CMK (cell line): ENCODE measurements at places on chromosomes 4 and X.

GRCh38 chr4:141473952-141474351 is 162.4 kb upstream of the IL15 start:
- no peak for DNase-seq

DNA sequence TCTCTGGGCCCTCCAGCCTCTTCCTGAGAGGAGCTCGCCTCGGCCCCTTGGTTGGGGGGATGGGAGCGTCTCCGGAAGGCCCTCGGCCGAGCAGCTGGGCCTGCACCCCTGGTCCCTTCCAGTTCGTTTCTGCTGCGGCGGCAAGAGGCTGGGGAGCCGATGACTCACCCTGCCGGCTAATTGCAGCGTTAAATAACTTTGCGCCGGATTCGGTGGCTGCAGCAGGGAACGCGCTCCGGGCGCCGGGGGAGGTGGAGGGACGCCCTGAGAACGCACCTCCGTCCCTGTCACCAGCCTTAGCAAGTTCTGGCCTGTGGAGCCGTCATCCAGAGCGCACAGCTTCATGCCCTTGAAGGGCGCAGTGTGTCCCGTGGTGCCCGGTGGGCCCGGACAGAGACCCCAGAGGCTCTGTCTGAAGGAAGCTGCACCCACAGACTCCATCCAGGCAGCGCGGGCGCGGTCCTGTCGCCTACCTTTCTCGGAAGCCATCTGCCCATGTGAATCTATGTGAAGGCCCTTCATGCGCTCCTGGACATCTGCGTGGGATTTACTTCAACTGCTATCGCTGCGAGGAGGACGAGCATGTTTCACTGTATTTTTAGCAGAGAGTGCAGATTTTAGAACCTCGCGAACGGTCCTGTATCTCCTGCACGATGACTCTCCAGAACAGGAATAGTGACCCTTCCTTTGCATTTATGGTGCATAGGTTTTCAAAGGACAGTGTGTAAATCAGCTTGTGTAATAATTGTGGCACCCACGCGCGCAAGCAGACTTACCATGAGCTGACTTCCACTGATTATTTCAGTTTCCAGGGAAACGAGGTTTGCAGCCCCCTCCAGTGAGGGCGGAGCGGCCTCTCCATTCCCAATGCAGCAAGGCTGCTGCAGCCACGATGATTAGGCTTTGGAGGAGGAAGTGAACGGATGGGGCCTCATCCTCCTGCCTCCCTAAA is 1.7 kb upstream of the TMEM271 start:
- DNase-seq, result no peak

- DNase-seq, result no peak
Measured at GRCh38 chrX:101057093-101057714, 5.3 kb upstream of the TRMT2B start.

DNA sequence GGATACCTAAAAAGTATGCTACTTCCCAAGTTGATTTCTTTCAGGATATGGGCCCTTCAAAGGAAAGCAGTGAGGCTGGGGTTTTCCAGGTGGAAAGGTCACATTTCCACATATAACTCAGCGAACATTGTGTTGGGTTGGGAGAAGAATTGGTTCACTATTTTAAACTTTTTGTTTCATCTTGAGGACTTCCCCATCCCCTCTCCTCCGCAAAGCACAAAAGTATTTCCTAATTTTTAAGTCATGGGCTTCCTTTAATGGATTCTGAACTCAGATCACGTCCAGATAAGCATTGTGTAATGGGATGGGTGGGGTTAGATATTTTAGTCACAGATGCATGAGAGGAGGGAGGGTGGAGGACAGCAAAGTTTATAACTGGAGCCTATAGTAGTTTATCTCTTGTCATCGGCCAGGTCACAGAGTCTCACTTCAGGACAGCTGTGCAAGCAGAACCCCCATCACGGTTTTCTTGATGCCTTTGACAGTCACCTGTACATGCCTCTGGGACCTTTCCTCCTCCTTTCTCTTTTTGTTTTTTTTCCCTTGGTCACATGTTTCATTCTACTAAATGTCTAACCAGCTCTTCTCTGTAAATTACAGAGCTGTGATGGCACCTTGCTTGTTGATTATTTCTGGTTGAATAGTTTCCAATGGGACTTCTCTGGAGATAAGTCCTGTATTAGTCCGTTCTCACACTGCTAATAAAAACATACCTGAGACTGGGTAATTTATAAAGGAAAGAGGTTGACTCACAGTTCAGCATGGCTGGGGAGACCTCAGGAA is 115.4 kb downstream of the PTTG2 start:
- no peak for DNase-seq

- no peak for DNase-seq
Measured at GRCh38 chrX:66914080-66914479, 275.2 kb upstream of the EDA2R start.

- DNase-seq, result no peak
Measured at GRCh38 chr4:742742-743311, 37.2 kb downstream of the PCGF3 start.

DNA sequence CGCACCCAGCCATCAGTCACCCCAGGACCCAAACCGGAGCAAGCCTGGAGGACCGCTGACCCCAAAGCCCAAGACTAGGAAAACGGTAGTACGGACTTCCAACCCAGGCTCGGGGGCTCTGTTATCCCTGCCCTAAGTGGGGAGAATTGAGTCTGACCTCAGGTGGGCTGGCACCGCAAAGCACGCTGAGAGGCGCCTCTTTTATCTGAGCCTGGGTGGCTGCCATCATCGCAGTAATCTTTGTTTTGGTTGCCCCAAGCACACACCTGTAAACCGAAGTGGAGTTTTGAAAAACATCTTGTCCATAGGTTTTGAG is 894 bp upstream of the SH3RF1 start:
- no peak for DNase-seq

DNA sequence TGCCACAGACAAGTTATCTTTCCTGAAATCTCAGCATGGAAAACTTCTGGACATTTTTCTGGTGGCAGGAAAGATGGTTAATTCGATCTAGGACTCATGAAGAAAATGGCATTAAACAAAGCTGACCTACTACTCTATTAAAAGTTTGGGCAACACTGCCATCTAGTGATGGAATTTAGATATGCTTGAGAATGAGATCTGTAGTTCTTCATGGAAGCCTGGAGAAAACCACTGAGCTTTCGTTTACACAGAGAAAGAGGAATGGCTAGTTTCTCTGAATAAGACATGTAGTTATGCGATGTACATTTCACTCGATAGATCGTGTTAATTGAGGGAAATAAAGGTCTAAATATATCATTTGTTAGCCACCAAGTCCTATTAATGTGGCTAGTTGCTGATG is 51.7 kb upstream of the CHRDL1 start:
- peak; percentile 7 for DNase-seq

DNA sequence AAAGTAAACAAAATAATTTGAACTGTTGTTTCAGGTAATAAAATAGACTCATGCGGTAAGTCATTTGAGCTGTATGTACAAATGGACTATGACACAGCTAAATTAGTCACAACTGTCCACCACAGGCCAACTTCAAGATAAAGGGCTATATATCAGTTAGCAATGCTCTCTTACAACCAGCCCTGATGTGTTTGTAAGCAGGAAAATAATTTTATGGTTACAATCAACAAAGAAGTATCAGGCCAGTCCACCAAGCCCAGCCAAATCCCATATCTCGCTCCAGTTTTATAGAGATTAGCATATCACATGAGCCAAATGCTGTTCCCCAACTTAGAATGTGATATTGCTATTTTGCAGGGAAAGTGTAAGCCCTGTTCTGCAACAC is 511 bp upstream of the DUSP21 start:
- DNase-seq, result no peak

- no peak for DNase-seq
Measured at GRCh38 chr4:183495184-183495583, 9.7 kb upstream of the ING2 start.

DNA sequence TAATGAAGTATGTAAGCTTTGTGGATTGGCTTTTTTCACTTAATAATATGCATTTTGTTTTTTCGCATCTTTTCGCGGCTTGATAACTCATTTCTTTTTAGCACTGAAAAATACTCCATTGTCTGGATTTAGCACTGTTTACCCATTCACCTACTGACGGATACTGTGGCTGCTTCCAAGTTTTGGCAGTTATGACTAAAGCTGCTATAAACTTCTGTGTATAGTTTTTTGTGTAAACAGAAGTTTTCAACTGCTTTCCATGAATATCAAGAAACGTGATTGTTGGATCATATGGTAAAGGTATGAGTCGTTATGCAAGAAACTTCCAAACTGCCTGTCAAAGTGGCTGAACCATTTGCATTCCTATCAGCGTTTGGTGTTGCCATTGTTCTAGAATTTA is 87.6 kb downstream of the BMP3 start:
- no peak for DNase-seq

DNA sequence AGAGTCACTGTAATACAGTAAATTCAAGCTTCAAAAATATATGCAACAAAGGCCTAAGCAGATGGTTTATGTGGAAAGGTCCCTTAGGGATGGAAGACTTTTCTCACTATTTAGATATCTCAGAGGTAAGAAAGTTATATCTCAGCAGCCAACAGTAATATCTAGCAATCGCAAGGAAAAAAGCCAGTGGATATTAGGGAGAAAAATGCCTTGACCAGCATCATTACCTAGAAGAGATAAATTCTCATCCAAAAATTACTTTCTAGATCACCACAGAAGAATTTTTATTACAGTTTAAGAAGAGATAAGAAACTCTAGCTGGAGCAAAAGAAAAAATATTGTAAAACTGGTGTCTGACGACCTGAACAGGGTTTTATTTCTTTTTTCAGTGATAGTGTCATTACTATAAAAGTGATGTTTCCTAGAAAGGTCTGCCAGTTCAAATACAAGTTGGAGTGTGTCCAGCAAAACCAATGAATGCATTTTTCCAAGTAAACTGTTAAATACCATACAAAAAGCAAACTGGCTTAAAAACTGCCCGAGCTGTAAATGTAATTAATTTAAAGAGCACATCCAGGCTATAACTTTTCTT is 100.0 kb downstream of the ATP11C start:
- DNase-seq, result no peak

GRCh38 chrX:1150569-1151347 is 61.7 kb downstream of the CRLF2 start:
- no peak for DNase-seq

GRCh38 chr4:175561696-175562095 is 250.4 kb downstream of the GPM6A start:
- no peak for DNase-seq

- no peak for DNase-seq
Measured at GRCh38 chrX:123513585-123514278, 219.1 kb downstream of the THOC2 start.

GRCh38 chrX:108211301-108211700 is 119.7 kb downstream of the ATG4A start:
- no peak for DNase-seq

- no peak for DNase-seq
Measured at GRCh38 chr4:26573389-26573794, 10.5 kb upstream of the TBC1D19 start.

DNA sequence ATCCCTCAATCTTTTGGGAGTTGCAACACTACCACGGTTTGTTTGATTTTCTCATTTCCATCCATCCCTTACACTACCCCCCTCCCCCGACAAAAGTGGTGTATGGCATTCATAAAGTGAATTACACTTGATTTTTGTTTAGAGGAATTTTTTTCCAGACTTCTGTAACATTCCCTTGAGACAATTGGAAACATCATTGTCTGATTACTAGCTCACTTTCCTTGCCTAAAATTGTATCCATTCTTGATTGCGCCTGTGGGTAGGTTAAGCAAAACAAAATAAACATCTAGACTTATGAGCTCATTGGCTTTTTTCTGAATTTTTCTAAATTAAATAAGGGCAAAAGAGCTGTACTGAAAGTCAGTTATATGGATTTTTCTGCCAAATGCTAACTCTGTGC is 3.5 kb downstream of the GPC3 start:
- no peak for DNase-seq

DNA sequence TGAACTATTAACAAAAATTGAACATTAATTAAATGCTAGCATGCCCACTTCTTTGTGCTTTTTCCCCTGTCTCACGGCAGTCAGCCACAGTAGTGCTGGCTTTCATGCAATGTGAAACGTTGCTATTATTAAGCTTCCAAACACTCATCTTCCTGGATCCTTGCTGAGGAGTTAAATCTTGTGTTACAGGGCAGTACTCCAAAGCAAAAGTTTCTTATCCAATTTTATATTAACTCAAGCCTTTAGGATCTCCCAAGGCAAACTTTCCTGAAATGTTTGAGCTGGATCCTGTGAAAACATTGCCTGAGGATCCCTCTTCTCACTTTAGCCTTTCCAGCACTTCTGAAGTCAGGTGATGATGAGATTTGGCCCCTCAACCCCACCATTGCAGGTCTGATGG is 1454.8 kb downstream of the FSTL5 start:
- DNase-seq, result no peak

GRCh38 chr4:37968747-37969146 is 8.5 kb downstream of the PTTG2 start:
- no peak for DNase-seq

- DNase-seq, result no peak
Measured at GRCh38 chr4:139753686-139754085, 88.1 kb downstream of the MGST2 start.

GRCh38 chr4:76592460-76592859 is 157.4 kb downstream of the SHROOM3 start:
- DNase-seq, result no peak
